ENCODE measurements at places on chromosomes 11 and 22.

DNA sequence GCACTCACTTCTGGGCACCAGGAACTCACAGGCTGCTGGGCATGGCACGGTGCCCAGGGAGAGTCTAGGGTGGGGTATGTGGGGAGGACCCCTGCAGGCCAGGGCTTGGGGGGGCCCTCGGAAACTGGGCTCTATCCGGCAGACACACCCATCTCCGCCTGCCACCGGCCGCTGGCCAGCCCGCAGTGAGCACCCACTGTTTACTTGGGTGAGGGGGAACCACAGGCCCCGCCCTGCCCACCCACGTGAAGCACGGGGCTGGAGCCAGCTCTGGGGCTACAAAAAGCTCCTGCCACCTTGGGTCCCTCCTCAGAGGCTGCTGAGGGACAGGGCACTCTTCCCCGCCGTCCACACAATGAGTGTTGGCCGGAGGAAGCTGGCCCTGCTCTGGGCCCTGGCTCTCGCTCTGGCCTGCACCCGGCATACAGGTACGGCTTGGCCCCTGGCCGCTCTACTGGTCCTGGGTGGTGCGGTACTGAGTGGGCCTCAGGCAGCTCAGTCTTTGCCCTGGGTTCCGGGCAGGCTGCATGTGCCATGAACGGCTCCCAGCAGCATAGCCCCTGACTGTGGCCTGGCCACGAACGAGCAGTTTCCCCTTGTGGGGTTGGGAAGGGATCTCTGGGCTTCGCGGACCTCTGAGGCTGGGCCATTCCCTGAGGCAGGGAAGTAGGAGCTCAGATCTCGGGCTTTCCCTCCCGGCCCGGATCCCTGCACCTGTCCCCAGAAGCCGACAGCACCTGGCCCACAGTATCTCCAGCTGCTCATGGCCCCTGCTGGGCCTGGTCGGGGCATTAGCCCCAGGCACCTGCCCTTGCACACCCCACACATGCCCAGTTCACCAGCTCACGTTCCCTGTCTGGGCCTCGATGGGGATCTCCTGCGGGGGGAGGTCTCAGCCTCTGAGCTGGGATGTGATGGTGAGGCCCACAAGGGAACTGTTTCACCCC is at the start of gene MUC5AC:
TSS of gene MUC5AC (plus strand) at position 309 of the 947 bp plus-strand sequence. CDS start at position 356, 47 bp downstream.
- DNase-seq: no peak

DNA sequence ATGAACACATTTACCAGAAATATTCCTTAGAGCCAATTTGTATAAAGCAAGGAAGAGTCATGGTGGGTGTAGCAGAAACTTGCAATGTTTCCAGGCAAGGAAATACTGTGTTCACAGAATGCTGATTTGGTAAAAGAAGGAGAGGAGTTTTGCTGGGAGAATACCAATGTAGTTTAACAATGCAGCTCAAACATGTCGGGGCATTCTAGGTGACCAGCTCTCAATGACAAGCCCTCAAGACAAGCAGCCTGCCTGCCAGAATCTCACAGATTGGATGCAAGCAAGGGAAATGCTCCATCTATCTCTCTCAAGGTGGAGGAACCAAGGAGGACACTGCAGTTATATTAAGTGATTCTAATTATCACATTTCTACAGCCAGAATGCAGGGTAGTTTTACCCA is 190.4 kb downstream of the MAML2 start:
- DNase-seq: no peak

- no peak for DNase-seq
Measured at GRCh38 chr22:48070760-48071159, 1308.3 kb downstream of the TBC1D22A start.

- no peak for DNase-seq
Measured at GRCh38 chr11:102121329-102121728, 11.1 kb downstream of the YAP1 start.

DNA sequence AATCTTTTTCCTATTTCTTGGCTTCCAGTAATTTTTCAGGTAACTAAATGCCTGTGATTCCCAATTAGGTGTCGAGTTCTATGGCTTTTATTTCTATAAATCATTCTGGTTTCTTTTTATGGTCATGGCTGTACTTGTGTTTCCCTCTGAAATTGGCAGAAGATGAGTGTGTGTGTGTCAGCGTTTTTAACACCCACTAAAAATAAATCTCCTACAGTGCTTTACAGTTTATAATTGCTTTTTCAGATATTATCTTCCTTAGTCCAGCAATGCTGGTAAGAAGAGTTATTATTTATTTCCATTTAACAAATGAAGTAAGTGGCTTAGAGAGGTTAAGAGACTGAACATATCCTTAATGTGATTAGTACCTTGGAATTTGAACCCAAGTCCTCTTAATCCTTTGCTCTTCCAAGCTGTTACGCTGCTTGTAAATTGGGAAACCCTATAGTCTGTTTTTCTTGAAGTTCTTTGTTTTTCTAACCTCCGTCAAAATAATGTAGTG is 125.2 kb downstream of the TEAD1 start:
- DNase-seq: no peak

DNA sequence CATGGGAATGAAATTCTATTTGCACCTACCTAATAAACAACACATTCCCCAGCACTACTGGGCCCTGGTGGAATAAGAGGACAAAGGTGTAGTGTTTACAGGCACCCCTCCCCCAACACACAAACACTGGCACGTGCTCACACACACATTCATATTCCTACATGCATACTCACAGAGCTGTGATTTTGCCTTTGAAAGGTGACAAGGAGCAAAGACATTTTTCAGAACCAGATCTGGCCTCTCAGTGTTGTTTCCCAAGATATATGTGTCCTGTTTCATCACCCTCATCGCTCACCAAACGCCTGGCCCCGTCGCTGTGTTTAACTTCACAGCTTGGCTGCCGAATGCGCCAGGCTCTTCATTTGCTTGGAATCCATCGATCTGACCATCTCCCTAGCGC is 292.6 kb downstream of the NTM start:
- no peak for DNase-seq

DNA sequence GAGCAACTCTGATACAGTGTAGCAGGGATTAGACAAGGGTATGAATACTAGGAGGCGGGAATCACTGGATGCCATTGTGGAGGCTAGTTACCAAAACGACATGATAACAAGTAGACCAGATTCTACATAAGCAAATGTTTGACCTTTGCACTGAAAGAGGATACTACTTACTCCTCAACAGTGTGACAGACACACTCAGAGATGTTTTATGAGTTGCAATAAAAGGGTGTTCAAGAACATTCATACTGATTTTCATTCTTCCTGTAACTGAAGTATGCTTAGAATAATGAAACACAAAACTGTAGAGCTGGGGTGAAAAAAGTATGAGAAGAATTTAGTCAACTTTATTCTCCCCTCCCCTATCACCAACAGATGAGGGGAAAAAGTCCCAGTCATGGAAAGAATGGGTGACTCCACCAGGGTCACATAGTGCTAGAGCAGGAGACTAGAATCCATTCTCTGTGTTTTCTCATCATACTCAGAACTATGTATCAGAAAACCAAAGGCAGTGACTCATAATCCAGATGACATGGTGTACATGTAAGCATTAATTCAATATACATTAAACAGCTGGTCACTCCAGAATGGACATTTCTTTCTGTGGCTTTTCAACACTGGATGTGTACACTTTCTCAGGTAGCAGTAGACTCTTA is 32.8 kb downstream of the ARHGAP20 start:
- DNase-seq: no peak

DNA sequence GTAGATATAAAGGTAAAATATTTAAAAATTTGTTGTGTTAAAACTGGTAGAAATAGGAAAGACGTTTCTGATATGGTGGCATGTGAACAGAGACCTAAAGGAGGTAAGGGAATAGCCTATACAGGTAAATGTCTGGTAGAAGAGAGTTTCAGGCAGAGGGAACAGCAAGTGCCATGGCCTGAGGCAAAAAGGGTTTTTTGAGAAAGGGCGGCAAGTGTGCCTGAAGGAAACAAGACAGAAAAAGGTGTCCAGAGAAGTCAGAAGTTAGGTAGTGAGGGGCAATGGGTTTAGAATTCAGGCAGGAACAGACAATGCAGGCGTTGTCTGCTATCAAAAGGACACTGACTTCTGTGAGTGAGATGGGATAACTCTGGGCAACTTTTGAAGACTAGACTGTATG is 339.7 kb downstream of the DYNC2H1 start:
- DNase-seq: no peak

DNA sequence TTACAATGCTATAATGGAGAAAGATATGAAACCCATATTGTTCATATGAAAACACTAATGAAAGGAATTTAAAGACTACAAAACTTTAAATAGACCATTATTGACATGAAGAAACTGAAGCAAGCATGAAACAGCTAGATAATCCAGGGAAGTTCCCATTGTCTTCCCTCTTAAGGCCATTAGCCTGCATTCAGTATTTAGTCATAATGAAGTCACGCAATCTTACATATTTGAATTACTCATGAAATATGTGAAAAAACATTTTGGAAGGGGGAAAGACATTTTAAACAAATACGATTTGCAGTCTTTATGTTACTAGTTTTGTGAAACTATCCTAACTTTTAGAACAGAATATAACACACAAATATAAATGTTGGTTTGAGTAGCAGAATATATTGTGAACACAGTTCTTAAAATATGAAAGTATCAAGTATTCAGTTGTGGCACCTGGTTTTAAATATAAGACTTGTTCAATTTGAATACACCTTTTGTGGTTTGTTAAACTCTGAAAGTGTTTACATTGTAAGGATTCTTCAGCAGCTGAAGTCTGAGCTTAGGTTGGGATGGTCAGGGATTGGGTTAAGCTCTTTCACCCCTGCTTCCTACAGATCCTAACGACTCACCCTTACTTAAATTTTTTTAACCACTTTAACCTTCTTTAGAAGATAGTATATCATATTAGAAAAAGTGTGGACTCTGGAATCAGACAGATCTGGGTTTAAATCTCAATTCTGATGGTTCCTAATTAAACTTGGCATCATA is 500.3 kb upstream of the TENM4 start:
- no peak for DNase-seq

GRCh38 chr11:1202776-1203504 is 19.9 kb upstream of the MUC5B start:
- DNase-seq: peak; percentile 53

GRCh38 chr11:35393098-35393497 is 26.3 kb downstream of the SLC1A2 start:
- DNase-seq: no peak

DNA sequence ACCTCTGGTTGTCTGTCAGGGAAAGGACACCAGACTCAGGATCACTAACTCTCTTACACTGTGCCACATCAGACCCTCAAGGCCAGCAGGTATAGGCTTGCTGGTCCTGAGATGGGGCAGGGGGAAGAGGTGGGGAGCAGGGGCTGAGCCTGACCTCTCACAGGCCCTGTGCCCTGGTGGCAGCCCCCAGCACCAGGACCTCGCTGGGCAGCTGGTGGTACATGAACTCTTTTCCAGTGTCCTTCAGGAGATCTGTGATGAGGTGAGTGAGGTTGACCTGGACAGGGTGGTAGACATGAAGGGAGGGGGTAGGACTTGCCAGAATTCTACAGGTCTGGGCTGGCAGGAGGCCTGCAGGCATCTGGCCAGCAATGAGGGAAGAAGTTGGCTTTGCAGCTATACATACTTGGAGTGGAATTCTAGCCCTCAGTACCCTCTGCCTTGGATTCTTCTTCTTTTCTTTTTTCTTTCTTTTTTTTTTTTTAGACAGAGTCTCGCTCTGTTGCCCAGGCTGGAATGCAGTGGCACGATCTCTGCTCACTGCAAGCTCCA is 1.4 kb downstream of the NUDT22 start:
- no peak for DNase-seq

- no peak for DNase-seq
Measured at GRCh38 chr11:27022659-27023251, 17.9 kb upstream of the BBOX1 start.

Data from Kasumi-1 (cell line).